ENCODE measurements at places on chromosomes 3 and 15. TPM values are rescaled to one million over a fixed set of nuclear protein-coding genes. Genes with fewer than 3 reads are reported as not detected.

GRCh38 chr3:30658328-30659052, 52.1 kb downstream of the TGFBR2 start:
- peaks cover 84% of the 10 kb centered on the region for H3K36me3 ChIP-seq
- peak overlapping the region; percentile 60 for H3K4me3 ChIP-seq
- peaks cover 100% of the 10 kb centered on the region for H3K4me1 ChIP-seq
- H3K27ac ChIP-seq, result peak overlapping the region; percentile 95
- peak; percentile 74 for DNase-seq
- no peaks in the 10 kb centered on the region for H3K27me3 ChIP-seq

DNA sequence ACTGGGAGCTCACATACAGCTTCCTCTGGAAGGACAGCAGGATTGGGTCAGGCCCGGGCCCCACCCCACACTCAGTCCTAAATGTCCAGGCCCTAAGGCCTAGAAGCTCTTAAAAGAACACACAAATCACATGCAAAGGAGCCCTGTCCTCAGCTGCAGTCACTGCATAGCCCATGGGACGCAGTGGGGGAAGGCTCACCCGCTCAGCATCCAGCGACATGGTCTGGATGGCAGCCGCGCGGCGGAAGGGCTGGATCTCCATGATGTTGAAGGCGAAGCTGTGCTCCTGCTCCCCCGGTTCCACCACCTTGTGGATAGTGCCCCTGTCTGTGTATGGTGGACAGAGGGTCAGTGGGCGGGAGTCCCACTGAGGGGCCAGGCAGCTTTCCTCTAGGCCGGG, 22.1 kb downstream of the SEMA7A start:
- peaks cover 38% of the 10 kb centered on the region for H3K36me3 ChIP-seq
- no peak overlapping the region for H3K4me3 ChIP-seq
- no peak overlapping the region for H3K27ac ChIP-seq
- DNase-seq, result no peak
- peaks cover 7% of the 10 kb centered on the region for H3K4me1 ChIP-seq

GRCh38 chr3:13009946-13010315, 63.3 kb downstream of the IQSEC1 start:
- H3K27me3 ChIP-seq, result no peaks in the 10 kb centered on the region
- no peak for DNase-seq
- peaks cover 96% of the 10 kb centered on the region for H3K4me1 ChIP-seq
- H3K36me3 ChIP-seq, result peaks cover 24% of the 10 kb centered on the region
- H3K27ac ChIP-seq, result peak overlapping the region; percentile 98
- peak overlapping the region; percentile 53 for H3K4me3 ChIP-seq

Gene EFHB
- total RNA-seq, result 0.79 TPM

GRCh38 chr3:46297658-46298423, 55.6 kb downstream of the CCR3 start:
- peaks cover 22% of the 10 kb centered on the region for H3K27me3 ChIP-seq
- H3K4me1 ChIP-seq, result peaks cover 86% of the 10 kb centered on the region

- no peaks in the 10 kb centered on the region for H3K36me3 ChIP-seq
- no peak overlapping the region for H3K27ac ChIP-seq
- no peaks in the 10 kb centered on the region for H3K27me3 ChIP-seq
- H3K4me1 ChIP-seq, result no peaks in the 10 kb centered on the region
- DNase-seq, result no peak
- H3K4me3 ChIP-seq, result no peak overlapping the region
These were observed 191.3 kb downstream of the SHOX2 start for GRCh38 chr3:157914882-157915281.

DNA sequence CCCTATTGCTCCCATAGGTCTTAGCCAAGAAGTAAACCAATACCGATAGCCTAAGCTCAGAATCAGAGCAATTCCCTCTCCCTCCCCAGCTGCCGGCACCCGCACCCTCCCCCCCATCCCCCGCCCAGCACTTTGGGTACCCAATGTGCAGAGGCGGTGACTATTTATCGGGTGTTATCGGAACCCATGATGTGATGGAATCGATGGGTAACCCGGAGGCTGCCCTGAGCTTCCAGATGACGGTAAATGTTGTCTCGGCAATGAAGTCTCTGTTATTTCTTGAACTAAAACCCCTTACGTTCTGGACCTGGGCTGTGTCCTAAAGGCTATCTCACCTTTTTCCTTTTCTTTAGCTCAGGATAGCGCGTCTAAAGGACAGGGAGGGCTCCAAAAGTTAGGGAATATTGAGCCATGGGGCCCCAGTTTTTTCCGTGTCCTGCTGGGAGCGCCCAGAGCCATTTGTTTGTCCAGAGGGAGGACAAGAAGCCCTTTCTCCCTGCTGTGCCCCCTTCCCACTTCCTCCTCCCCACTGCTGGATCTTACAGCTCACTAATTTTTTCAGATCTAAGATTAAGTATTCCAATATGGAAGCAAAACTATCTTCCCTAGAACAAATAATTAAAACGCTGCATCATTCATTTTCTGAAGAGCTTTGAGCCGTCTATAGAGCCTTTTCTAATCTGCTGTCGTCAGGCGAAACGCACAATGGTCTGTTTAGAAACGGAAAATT, 1.5 kb downstream of the SLITRK3 start:
- H3K27me3 ChIP-seq, result peaks cover 61% of the 10 kb centered on the region
- H3K4me1 ChIP-seq, result peaks cover 21% of the 10 kb centered on the region
- no peak overlapping the region for H3K27ac ChIP-seq
- no peak for DNase-seq
- no peaks in the 10 kb centered on the region for H3K36me3 ChIP-seq

Gene IMPG2
- total RNA-seq, result 0.14 TPM

Gene ANKRD63
- total RNA-seq, result not detected

Gene TLR9
- total RNA-seq, result 0.59 TPM

DNA sequence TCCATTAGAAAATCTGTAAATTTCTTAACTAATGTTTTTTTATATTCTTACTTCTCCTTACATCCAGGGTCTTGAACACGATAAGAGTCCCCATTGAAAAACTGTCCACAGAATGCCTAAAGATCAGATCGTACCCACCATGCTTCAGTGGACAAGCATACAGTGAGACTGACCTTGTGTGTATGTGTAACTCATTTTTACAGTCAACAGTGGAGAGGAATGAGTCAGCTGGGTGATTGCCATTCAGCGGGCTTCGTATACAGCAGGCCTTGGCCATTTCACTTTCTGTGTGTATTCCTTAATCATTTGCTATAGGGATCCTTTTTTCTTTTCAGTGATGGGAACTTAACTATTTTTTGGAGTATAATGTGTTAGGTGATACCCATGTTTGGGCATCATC, 10.6 kb downstream of the PARP14 start:
- H3K27ac ChIP-seq, result no peak overlapping the region
- peaks cover 50% of the 10 kb centered on the region for H3K36me3 ChIP-seq
- peaks cover 11% of the 10 kb centered on the region for H3K4me1 ChIP-seq
- no peaks in the 10 kb centered on the region for H3K27me3 ChIP-seq
- no peak overlapping the region for H3K4me3 ChIP-seq

- H3K27me3 ChIP-seq, result peaks cover 3% of the 10 kb centered on the region
- no peaks in the 10 kb centered on the region for H3K4me1 ChIP-seq
- no peak overlapping the region for H3K27ac ChIP-seq
These were observed 13.9 kb upstream of the RYR3 start for GRCh38 chr15:33296856-33297255.

Gene TPM1
- total RNA-seq, result 8.9 TPM

DNA sequence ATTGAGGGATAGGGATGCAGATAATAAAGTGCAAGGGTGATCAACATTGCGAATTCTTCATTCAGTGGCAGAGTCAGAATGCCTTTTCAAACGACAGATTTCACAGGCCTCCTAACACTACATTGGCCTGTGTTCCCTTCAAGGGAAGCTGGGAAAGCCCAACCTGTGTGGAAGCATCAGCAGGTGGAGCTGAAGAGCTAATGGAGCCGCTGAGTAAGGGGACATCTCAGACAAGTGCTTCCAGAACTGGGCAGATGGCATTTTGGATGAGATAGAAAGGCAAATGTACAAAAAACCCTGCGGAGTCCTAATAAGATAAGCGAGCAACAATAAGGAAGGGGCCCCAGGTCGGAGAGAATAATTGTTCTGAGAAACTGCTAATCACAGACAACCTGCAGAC, 8.5 kb upstream of the SLC24A5 start:
- peaks cover 21% of the 10 kb centered on the region for H3K27me3 ChIP-seq
- H3K4me3 ChIP-seq, result no peak overlapping the region
- H3K36me3 ChIP-seq, result no peaks in the 10 kb centered on the region
- H3K27ac ChIP-seq, result no peak overlapping the region

DNA sequence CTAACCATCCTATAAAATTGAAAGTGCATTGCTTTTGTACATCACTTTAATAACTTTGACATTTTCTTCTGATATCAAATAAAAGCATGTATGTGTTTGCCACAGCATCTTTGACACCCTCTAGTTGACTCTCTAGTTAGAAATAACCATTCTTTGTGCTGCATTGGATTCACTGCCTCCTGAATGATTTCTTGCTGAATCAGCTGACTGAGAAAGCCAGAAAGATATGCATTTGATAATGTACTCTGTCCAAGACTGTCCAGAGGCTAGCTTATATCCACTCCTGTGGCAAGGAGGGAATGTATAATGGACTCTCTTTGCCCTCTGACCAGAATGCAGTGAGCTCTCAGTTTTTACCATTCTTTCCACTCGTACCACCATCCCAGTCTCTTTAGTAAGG, 6.2 kb downstream of the RAB11A start:
- H3K27ac ChIP-seq, result no peak overlapping the region
- peaks cover 47% of the 10 kb centered on the region for H3K4me1 ChIP-seq
- peaks cover 22% of the 10 kb centered on the region for H3K36me3 ChIP-seq
- no peak overlapping the region for H3K4me3 ChIP-seq
- no peak for DNase-seq
- H3K27me3 ChIP-seq, result no peaks in the 10 kb centered on the region

Gene TRIM42
- total RNA-seq, result not detected

DNA sequence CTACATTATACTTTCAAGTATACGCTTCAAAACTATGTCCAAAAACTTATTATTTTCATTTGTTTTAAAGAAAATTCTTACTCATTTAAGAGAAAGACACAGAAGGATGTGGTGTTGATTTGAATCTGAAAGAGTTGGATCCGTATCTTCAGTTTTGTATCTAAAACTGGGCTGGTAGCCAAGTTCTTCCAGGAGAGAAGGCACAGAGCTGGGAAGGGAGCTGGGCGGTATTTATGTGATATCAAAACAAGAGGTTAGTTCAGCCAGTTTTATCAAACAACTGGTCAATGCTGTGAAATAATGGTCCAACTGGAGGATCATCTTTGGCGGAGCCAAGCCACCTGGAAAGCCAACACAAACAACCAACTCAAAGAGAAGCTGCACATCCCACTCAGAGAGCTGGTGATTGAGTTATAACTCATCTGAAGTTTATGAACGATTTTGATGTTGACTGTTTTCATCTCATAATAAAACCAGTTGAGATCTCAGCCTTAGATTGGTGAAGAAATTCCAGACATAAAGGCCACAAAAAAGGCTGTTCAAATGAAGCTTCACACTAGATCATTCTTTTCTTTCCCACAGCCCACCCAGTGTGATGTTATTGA, 489.6 kb upstream of the RASGRP1 start:
- DNase-seq, result no peak
- no peak overlapping the region for H3K4me3 ChIP-seq
- H3K36me3 ChIP-seq, result no peaks in the 10 kb centered on the region
- no peaks in the 10 kb centered on the region for H3K4me1 ChIP-seq
- no peak overlapping the region for H3K27ac ChIP-seq

DNA sequence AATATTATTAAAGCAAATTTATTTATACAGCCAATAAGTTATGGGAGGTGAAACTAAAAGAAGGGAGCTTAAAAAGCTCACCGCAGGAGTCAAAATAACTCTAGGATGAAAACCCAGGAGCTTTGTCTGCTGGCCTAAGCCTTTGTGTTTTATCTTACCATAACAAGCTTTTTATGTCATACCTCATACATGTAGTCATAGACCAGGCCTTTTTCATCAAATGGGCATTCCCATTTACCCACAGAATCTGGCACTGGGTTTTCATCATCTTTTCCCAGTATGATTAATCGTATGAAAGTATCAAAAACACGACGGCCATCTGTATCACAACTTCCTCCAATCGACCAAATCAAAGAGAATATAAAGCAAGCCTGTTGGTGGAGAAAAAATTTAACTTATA, 122.8 kb downstream of the DNAH12 start:
- no peak overlapping the region for H3K27ac ChIP-seq
- no peak overlapping the region for H3K4me3 ChIP-seq
- peaks cover 4% of the 10 kb centered on the region for H3K27me3 ChIP-seq
- H3K36me3 ChIP-seq, result no peaks in the 10 kb centered on the region

Gene PLXNA1
- 6.7 TPM for total RNA-seq

- H3K36me3 ChIP-seq, result no peaks in the 10 kb centered on the region
- no peaks in the 10 kb centered on the region for H3K27me3 ChIP-seq
- no peaks in the 10 kb centered on the region for H3K4me1 ChIP-seq
- H3K27ac ChIP-seq, result no peak overlapping the region
- DNase-seq, result no peak
- H3K4me3 ChIP-seq, result no peak overlapping the region
These were observed 7.6 kb upstream of the ACOX2 start for GRCh38 chr3:58544541-58544940.

Gene PRICKLE2
- total RNA-seq, result not detected

Gene IL12A
- not detected for total RNA-seq

DNA sequence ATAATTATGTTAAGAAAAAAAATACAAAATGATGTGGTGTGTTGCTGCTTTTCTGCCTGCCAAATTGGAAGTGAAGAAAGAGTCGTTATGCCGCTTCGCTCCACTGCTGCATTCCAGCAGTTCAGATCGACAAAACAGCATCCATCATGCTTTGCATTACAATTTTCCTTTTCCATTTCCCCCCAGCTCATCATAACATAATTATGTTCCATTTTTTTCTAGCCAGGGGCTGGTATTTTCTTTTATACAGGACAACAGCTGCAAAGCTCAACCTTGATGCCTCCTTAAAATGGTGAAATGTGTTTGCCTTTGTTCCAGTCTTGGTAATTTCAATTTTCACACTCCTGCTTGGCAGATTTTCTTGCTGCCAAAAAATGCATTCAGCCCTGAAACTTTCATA, 44.9 kb upstream of the KBTBD12 start:
- H3K27me3 ChIP-seq, result peaks cover 7% of the 10 kb centered on the region
- H3K4me3 ChIP-seq, result no peak overlapping the region

DNA sequence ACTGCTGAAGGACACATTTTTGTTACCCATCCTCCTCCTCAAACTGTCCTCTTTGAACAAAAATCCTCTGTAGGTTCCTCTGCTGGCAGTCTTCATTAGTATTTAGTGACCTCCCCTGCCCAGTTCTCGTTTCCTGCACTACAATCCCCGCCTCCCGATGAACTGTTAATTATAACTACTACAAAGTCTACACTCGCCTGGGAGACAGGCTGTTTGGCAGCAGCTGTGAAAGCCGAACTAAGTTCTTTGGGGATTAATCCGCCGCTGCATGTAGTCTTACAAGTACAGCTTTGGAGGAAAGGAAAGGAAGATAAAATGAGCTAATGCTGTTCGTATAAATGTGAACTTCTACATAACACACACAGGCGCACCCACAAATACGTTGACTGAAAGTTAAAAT, 160.0 kb upstream of the WNT5A start:
- H3K27ac ChIP-seq, result no peak overlapping the region
- no peaks in the 10 kb centered on the region for H3K27me3 ChIP-seq
- no peaks in the 10 kb centered on the region for H3K4me1 ChIP-seq
- no peak for DNase-seq
